Activated CD4-positive, alpha-beta T cell treated with anti-CD3 and anti-CD28 coated beads, Interleukin-2, amount 10 ng/mL, durations not matched to agents 24 days and 14 days (primary cell): ENCODE measurements at places on chromosomes 7 and 10. TPM values are rescaled to one million over a fixed set of nuclear protein-coding genes. Genes with fewer than 3 reads are reported as not detected.
A peak's percentile ranks its signal among the peaks of the same experiment; 100 is the strongest.

DNA sequence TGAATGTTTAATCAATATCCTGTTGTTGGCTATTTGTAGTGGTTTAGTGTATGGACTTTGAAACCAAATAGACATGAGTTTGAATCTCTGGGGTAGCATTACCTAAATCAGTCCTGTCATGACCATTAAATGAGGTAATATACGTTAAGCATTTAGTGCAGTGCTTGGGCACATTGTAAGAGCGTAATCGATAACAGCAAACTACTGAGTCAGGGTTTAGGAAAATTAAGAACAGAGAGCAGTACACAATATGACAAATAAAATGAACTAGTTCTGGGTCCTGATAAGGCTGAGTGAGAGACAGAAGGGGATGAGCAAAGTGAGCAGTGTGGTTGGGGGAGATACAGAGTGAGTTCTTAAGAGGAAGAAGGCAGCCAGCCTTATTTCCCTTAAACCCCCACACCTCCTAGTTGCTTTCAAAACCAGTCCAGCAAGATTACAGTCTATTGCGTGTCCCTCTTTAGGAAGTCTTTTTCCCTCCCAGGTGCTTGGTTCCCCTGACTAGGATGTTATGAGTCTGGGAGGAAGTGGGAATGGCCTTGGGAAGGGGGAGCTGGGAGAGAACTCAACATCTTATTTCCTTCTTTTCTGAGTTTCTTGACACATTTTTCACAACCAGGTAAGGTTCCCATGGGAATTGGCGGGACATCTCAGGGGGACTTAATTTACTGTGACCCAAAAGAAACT, 171.0 kb downstream of the SND1 start:
- peaks cover 10% of the 10 kb centered on the region for H3K36me3 ChIP-seq
- no peaks in the 10 kb centered on the region for H3K27me3 ChIP-seq
- DNase-seq: no peak

GRCh38 chr7:18521945-18522566, 26.5 kb downstream of the HDAC9 start:
- DNase-seq: no peak
- no peak overlapping the region for H3K4me3 ChIP-seq
- no peaks in the 10 kb centered on the region for H3K4me1 ChIP-seq
- H3K36me3 ChIP-seq: no peaks in the 10 kb centered on the region
- H3K27ac ChIP-seq: peak overlapping the region; percentile 17
- no peaks in the 10 kb centered on the region for H3K27me3 ChIP-seq

- H3K4me3 ChIP-seq: no peak overlapping the region
- no peak overlapping the region for H3K27ac ChIP-seq
- H3K36me3 ChIP-seq: no peaks in the 10 kb centered on the region
- DNase-seq: no peak
- no peaks in the 10 kb centered on the region for H3K4me1 ChIP-seq
- no peaks in the 10 kb centered on the region for H3K27me3 ChIP-seq
Measured at GRCh38 chr10:86310702-86311101, 55.9 kb downstream of the GRID1 start.

GRCh38 chr7:79786187-79786586, 332.7 kb upstream of the MAGI2 start:
- no peaks in the 10 kb centered on the region for H3K27me3 ChIP-seq
- H3K36me3 ChIP-seq: no peaks in the 10 kb centered on the region
- H3K4me1 ChIP-seq: no peaks in the 10 kb centered on the region

GRCh38 chr7:36526863-36527548, 137.3 kb downstream of the ANLN start:
- no peak overlapping the region for H3K4me3 ChIP-seq
- peaks cover 31% of the 10 kb centered on the region for H3K36me3 ChIP-seq
- H3K4me1 ChIP-seq: peaks cover 17% of the 10 kb centered on the region
- peaks cover 4% of the 10 kb centered on the region for H3K27me3 ChIP-seq
- DNase-seq: peak; percentile 57

DNA sequence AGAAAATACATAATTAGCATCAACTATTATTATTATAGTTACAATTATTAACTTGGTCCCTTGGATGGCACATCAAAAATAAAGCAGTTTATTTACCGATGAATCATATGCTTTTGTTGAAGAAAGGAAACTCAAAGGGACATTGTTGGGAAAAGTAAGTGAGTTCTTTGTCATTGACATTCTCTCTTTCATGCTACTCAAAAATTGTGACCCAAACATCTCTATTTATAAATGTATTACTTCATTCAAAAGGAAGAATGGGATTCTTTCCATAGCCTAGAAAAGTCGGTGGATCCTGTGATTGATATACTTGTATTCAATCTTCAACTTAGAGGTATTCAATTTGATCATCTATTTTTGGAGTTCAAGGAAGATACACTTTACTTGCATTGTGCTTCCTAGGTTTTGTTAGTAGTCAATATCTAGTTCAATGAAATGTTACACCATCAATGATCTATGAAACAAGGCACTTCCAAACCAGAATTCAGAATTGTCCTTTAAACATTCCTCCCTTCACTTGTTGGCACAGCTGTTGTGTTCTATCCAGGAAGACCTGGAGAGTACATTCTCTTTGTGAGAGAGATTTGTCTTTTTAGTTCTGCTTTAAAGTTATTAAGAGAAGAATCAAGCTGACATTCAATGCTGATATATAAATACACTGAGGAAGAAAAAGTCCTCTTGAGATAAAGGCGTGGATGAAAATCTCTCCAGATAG, 235.2 kb downstream of the TMEM26 start:
- H3K4me3 ChIP-seq: no peak overlapping the region
- no peaks in the 10 kb centered on the region for H3K27me3 ChIP-seq
- H3K36me3 ChIP-seq: no peaks in the 10 kb centered on the region
- no peak for DNase-seq
- no peak overlapping the region for H3K27ac ChIP-seq
- no peaks in the 10 kb centered on the region for H3K4me1 ChIP-seq

DNA sequence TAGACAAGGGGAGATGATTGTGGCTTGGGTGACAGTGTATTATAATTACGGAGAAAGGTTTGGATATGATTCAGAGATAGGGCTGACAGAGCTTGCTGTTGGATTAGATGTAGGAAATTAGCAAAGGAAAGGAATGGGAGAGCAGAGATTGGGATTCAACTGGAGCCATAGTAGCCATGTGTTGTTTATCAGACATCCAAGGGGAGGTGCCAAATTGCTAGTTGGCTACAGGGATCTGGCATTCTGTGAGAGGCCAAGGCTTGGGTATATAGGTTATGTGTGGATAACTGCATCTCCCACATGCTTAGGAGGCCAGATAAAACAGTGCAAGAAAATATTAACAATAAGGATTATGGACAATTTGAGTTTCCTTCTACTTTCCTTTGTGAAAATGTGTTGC, 34.9 kb downstream of the CSGALNACT2 start:
- peaks cover 22% of the 10 kb centered on the region for H3K4me1 ChIP-seq
- DNase-seq: peak; percentile 6
- peaks cover 78% of the 10 kb centered on the region for H3K36me3 ChIP-seq
- no peak overlapping the region for H3K4me3 ChIP-seq

- no peak for DNase-seq
- no peaks in the 10 kb centered on the region for H3K27me3 ChIP-seq
- no peak overlapping the region for H3K4me3 ChIP-seq
- H3K4me1 ChIP-seq: no peaks in the 10 kb centered on the region
Measured at GRCh38 chr7:468681-469562, 50.7 kb downstream of the PDGFA start.

DNA sequence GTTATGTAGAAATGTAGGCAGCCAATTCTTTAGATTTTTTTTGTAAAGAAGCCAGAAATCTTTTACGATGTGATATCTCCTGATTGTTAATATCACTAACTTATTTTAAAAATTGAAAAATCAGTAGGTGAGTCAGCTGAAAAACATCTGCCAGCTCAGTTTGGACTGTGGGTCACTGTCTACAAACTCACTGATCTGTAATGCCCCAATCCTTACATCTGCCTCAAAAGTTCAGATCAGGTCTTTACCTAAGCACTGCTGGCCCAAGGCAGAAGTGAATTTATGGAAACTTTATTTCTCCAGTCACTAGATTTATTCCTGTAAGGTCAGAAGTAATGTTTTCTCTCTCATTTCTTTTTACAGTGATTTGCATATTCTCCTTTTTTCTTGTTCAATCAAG, 31.0 kb upstream of the FAM13C start:
- no peaks in the 10 kb centered on the region for H3K36me3 ChIP-seq
- no peaks in the 10 kb centered on the region for H3K27me3 ChIP-seq
- no peak for DNase-seq
- no peaks in the 10 kb centered on the region for H3K4me1 ChIP-seq

GRCh38 chr7:106313456-106313901, 28.7 kb upstream of the NAMPT start:
- no peak for DNase-seq
- H3K27me3 ChIP-seq: peaks cover 2% of the 10 kb centered on the region
- no peak overlapping the region for H3K4me3 ChIP-seq

DNA sequence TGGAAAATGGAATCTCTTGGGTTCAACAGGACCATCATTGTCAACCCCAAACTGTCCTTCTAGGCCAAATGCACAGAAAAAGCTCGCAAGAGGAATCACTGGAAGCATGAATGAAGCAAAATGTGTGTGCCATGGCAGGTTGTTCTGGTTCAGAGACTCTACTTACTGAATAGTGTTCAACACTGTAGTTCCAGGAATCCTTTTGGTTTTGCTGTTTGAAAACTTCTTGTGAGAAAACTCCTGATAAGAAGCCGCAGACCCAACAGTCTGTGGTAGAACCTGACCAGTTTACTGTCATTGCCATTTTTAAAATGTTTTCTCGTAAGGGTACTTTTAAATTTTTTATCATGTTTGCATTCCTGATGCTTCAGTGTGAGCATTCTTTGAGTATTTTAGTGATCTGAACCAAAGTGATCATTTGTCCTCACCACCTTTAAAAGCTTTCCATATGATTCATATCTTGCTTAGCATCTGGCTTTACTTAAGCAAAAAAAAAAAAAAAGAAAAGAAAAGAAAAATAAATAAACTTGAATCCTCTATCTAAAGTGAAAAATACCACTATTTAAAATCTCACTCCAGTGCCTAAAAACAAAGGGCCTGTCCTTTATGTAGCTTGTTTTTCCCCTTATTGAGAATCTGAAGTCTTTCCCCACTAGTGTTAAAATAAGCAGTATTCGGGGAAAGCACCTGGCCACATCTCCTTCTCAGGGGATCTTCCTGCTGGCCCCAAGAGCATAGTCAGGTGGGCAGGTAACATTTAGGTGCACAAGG, 92.4 kb downstream of the WNT2 start:
- H3K4me1 ChIP-seq: no peaks in the 10 kb centered on the region
- H3K36me3 ChIP-seq: no peaks in the 10 kb centered on the region
- no peaks in the 10 kb centered on the region for H3K27me3 ChIP-seq
- no peak overlapping the region for H3K4me3 ChIP-seq
- no peak overlapping the region for H3K27ac ChIP-seq
- DNase-seq: no peak

DNA sequence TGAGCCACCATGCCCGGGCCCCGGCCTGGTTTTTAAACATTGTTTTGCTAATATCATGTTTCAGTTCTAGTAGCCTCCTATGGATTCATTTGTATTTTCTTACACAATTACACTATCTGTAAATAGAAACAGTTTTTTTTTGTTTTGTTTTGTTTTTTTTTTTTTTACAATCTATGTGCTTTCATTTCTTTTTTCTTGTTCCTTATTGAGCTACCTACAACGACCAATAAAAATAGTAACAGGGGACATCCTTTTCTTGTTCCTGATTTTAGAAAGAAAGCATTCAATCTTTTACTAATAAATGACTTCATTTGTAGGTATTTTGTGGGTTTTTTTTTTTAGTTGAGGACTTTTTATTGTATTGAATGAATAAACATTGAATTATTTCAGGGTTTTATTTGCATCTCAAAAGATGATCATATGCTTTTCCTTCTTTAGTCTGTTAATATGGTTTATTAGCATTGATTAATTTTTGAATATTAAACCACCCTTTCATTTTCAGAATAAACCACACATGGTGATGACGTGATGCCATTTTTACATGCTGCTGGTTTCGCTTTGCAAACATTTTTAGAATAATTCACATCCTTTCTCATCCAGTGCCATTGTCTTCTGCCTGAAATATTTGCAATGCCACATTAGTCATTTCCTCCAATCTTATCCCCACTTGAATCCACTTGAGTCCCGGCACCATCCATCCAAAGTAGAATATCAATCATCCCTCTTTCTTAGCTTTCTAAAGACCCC, 18.1 kb upstream of the AKR1E2 start:
- no peaks in the 10 kb centered on the region for H3K4me1 ChIP-seq
- H3K27me3 ChIP-seq: peaks cover 17% of the 10 kb centered on the region
- H3K4me3 ChIP-seq: no peak overlapping the region
- no peaks in the 10 kb centered on the region for H3K36me3 ChIP-seq
- DNase-seq: no peak
- no peak overlapping the region for H3K27ac ChIP-seq

- H3K36me3 ChIP-seq: peaks cover 32% of the 10 kb centered on the region
- H3K4me3 ChIP-seq: no peak overlapping the region
- peaks cover 33% of the 10 kb centered on the region for H3K4me1 ChIP-seq
- no peak overlapping the region for H3K27ac ChIP-seq
Measured at GRCh38 chr10:132322586-132323048, 9.4 kb upstream of the LRRC27 start.

DNA sequence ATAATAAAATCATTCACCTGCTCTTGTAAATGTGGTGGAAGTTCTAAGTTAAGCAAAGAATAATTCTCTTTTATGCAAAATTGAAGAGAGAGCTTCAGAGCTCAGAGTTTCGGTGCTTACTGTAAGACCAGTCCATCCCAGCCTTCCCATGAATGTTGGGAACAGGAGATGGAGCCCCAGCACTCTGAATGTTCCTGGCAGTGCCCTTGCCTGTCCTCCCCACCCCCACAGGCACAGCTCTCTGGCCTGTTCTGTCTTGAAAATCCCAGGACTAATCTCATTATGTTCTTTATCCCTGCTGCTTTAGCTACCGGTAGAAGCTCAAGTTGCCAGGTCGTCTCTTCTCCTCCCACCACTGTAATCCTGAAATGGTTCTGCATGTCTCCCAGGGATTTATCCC, 29.1 kb upstream of the LHFPL3 start:
- peaks cover 1% of the 10 kb centered on the region for H3K4me1 ChIP-seq
- no peaks in the 10 kb centered on the region for H3K27me3 ChIP-seq
- H3K27ac ChIP-seq: no peak overlapping the region
- no peak overlapping the region for H3K4me3 ChIP-seq

- DNase-seq: no peak
- no peak overlapping the region for H3K4me3 ChIP-seq
- H3K36me3 ChIP-seq: peaks cover 58% of the 10 kb centered on the region
- H3K27me3 ChIP-seq: no peaks in the 10 kb centered on the region
- H3K27ac ChIP-seq: no peak overlapping the region
Measured at GRCh38 chr7:90351987-90352386, 5.5 kb downstream of the GTPBP10 start.

The PON3 gene
- total RNA-seq: not detected in 2 replicates

The TAS2R38 gene
- not detected in 2 replicates for total RNA-seq

The EEPD1 gene
- 0.61 and 0.71 TPM in 2 replicates for total RNA-seq

The KNDC1 gene
- 0.19 and 0.21 TPM in 2 replicates for total RNA-seq

The HKDC1 gene
- 0.07 and 0.09 TPM in 2 replicates for total RNA-seq

The DNAJB9 gene
- total RNA-seq: 11.5 and 12.7 TPM in 2 replicates

The C7orf33 gene
- not detected in 2 replicates for total RNA-seq
